Hepatocyte (in vitro differentiated cells): ENCODE measurements at places on chromosomes 4 and X. TPM values are rescaled to one million over a fixed set of nuclear protein-coding genes. Genes with fewer than 3 reads are reported as not detected.

- no peaks in the 10 kb centered on the region for H3K36me3 ChIP-seq
- DNase-seq: no peak
- H3K4me1 ChIP-seq: no peaks in the 10 kb centered on the region
- H3K27ac ChIP-seq: no peak overlapping the region
Observed at GRCh38 chr4:183185018-183185417, 86.0 kb downstream of the WWC2 start.

DNA sequence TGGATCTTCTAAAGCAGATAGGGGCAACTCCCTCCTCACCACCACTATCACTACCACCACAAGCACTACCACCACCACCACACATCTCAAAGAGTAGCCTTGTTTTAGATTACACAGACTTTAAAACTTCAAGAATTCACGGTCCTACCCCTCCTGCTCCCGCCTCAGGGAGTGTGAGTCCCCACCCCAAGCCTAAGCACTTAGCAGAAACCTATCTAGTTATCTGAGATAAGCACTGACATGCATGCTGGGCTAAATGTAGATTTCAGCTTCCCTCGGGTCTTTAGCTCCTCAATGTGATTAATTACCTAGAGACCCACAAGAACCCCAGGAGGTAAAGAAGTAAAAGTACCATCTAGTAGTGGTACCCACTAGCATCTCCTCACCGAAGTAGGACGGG is 775 bp downstream of the AMOT start:
- H3K4me3 ChIP-seq: peak overlapping the region; percentile 63
- no peaks in the 10 kb centered on the region for H3K36me3 ChIP-seq
- DNase-seq: no peak
- H3K27ac ChIP-seq: peak overlapping the region; percentile 82
- H3K4me1 ChIP-seq: peaks cover 36% of the 10 kb centered on the region

GRCh38 chr4:22391551-22391950 is 124.3 kb downstream of the ADGRA3 start:
- DNase-seq: no peak
- no peaks in the 10 kb centered on the region for H3K4me1 ChIP-seq
- no peak overlapping the region for H3K27ac ChIP-seq
- H3K4me3 ChIP-seq: no peak overlapping the region

DNA sequence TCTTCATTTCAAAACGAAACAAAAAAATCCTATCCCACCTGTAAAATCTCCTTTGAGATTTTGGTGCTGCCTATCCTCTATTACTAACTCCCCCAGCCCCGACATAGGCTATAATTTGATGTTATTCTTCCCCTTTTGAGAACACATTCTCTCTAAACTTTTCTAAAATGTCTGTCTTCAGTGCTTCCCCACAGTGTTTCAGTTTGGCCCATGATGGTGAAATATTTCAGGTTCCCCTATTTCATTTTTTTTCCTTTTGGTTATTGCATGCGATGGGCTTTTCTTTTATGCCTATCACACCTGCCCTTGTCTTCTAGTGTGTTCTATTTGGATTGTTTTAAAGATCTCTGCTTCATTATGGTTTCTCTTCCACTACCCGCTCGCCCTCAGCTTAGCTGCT is 14.7 kb downstream of the BCORL1 start:
- no peaks in the 10 kb centered on the region for H3K36me3 ChIP-seq
- no peak overlapping the region for H3K4me3 ChIP-seq
- H3K4me1 ChIP-seq: no peaks in the 10 kb centered on the region
- H3K27me3 ChIP-seq: no peaks in the 10 kb centered on the region
- DNase-seq: no peak

DNA sequence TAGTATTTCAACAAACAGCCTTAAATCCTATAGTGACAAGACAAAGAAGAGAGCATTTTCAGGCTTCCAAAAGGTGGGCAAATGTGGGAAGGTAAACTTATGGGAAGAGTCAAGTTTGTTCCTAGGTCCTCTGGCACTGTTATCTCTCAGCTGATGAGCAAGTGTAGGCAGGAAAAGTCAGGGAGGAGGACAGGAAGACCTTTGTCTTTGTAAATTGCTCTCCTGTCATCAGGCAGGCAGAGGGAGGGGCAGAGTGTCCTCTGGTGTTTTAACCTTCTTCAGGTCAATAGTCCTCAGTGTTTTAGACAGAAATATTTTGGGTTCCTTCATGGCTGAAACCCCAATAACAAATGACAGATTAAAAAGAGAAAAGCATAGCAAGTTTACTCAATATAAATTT is 13.5 kb upstream of the GEMIN8 start:
- H3K36me3 ChIP-seq: no peaks in the 10 kb centered on the region
- H3K4me3 ChIP-seq: no peak overlapping the region
- no peak for DNase-seq
- H3K27me3 ChIP-seq: no peaks in the 10 kb centered on the region

- DNase-seq: peak; percentile 46
- no peaks in the 10 kb centered on the region for H3K36me3 ChIP-seq
- H3K4me1 ChIP-seq: peaks cover 31% of the 10 kb centered on the region
- H3K27me3 ChIP-seq: no peaks in the 10 kb centered on the region
- peak overlapping the region; percentile 82 for H3K27ac ChIP-seq
Observed at GRCh38 chr4:52868133-52868532, 6.0 kb downstream of the RASL11B start.

DNA sequence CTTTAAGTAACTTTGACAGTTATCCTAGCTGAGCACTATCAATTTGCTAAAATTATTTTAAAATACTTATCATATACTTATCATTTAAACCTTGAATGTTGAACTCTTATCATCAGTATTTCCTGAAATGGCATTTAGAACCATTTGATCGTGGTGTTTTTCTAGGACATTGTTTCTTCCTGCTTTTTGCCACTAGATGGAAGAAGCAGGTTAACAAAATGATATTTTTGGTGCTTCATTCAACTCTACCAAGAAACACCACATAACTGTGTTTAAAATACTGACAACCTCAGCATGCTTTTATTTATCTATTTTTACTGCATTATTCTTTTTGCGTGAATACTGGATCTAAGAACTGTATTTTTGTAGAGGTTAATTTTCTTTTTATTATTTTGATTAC is 44.6 kb downstream of the C4orf33 start:
- H3K27me3 ChIP-seq: no peaks in the 10 kb centered on the region
- no peak overlapping the region for H3K27ac ChIP-seq
- no peaks in the 10 kb centered on the region for H3K4me1 ChIP-seq
- no peak overlapping the region for H3K4me3 ChIP-seq
- no peaks in the 10 kb centered on the region for H3K36me3 ChIP-seq
- no peak for DNase-seq

DNA sequence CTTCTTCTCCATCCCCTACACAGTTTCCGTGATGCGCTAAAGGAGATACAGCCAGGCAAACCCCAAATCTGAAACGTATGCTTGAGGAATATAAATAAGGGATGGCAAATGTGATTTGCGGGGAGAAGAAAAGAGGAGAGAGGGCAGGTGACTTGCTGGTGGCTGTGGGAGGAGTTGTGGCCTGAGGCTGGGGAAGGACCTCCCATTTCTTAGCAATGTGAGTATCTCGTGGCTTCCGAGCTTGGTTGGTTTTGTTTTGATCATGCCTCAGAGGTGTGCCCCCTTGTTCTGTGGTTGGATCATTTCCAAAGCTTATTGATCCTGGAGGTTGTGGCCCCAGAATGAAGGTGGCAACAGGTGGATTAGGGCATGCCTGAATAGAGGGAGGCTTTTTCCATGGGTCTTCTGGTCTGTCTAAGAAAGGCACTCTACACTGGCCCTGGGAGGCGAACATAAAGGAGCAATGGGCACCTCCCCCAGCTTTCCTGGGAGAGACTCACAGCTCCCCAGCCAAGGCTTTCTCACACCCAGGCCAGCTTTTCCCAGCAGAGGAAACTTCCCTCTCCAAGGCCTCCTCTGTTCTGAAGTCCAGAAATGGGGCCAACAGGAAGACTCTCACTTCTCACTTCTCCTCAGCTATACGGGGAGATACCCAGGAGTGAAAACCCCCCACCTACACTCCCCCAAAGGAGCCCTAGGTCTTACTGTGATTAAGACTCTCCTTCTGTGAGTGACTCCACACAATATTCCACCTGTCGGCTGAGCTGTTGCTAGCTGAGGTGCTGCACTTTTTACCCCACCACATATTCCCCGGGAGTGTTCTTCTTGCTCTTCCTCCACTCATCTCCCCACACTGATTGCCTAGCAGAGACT is 40.0 kb downstream of the C4orf51 start:
- H3K36me3 ChIP-seq: no peaks in the 10 kb centered on the region
- no peak for DNase-seq
- H3K27me3 ChIP-seq: no peaks in the 10 kb centered on the region

DNA sequence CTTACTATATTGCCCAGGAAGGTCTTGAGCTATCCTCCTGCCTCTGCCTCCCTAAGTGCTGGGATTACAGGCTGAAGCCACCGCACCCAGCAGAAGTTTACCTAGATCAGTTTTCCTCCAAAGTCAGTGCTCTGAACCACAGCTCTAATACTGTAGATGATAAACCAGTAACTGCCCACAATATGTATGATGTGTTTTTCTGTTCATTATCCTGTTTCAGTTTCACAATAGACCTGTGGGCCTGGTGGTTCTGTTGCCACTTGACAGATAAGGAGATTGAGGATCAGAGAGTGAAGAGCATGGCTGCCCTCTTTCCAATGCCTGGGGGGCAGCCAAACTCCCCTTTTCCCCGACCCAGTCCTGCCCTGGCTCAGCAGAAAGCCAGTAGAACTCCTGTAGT is 87.0 kb downstream of the EFNB1 start:
- no peaks in the 10 kb centered on the region for H3K36me3 ChIP-seq
- peaks cover 10% of the 10 kb centered on the region for H3K4me1 ChIP-seq
- no peak overlapping the region for H3K4me3 ChIP-seq
- DNase-seq: no peak
- no peak overlapping the region for H3K27ac ChIP-seq

- no peak overlapping the region for H3K27ac ChIP-seq
- H3K4me3 ChIP-seq: no peak overlapping the region
- H3K4me1 ChIP-seq: peaks cover 30% of the 10 kb centered on the region
- peaks cover 100% of the 10 kb centered on the region for H3K27me3 ChIP-seq
- no peak for DNase-seq
Observed at GRCh38 chr4:84495118-84495793, 3.8 kb downstream of the NKX6-1 start.

DNA sequence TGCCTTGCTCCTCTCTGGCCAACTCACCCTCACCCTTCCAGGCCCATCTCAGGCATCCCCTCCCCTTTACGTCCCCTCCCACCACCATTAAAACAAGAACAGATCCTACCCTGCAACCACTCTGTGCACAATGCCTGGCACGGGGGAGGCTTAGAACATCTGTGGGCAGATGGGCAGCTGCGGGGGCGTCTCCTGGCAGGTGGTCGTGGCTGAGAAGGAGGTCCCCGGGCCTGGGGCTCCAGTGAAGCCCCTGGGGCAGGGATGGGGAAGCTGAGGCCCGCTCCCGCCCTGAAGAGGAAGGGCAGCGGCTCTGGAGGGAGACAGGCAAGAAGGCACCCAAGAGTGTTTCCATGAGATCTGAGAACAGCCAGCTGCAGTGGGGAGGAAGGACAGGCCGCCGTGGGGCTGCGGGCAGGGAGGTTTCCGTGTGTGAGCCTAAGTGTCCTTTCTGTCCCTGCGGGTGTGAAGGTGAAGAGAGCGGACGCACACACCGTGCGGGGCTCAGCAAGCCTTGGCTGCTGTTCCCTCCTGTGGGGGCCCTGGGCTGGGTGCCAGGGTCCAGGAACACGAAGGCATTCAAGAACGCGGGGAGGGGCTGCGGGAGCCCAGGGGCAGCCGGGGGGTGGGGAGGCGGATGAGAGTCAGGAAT is 7.8 kb upstream of the TBC1D14 start:
- H3K27me3 ChIP-seq: no peaks in the 10 kb centered on the region
- DNase-seq: no peak
- no peak overlapping the region for H3K27ac ChIP-seq
- H3K4me3 ChIP-seq: no peak overlapping the region
- no peaks in the 10 kb centered on the region for H3K36me3 ChIP-seq
- H3K4me1 ChIP-seq: peaks cover 7% of the 10 kb centered on the region

- peak; percentile 21 for DNase-seq
- no peaks in the 10 kb centered on the region for H3K4me1 ChIP-seq
- H3K27ac ChIP-seq: no peak overlapping the region
- H3K36me3 ChIP-seq: no peaks in the 10 kb centered on the region
Observed at GRCh38 chr4:31674313-31674947, 954.3 kb downstream of the PCDH7 start.

- no peak overlapping the region for H3K27ac ChIP-seq
- H3K4me3 ChIP-seq: no peak overlapping the region
- no peak for DNase-seq
Observed at GRCh38 chr4:150828159-150828558, 186.9 kb downstream of the LRBA start.

DNA sequence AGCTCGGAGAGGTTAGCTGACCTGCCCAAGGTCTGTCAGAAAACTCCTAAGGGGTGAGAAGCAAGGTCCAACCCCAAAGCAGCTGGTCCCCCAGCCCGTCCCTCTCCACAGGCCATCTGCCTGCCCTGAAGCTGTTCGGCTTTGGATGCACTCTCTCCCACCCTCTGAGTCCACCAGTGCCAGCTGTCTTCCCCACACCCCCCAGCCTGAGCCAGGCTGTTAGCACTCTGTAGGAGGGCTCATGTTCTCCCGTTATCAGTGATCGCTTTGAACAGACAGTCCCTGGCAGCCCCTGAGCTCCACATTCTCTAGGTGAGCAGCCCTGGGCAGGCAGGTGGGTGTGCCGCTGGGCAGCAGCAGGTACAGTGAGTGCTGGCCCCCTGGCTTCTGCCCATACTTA is 16.0 kb downstream of the ZNF185 start:
- H3K4me1 ChIP-seq: peaks cover 9% of the 10 kb centered on the region
- H3K27me3 ChIP-seq: no peaks in the 10 kb centered on the region
- H3K36me3 ChIP-seq: no peaks in the 10 kb centered on the region
- H3K4me3 ChIP-seq: no peak overlapping the region
- H3K27ac ChIP-seq: no peak overlapping the region

GRCh38 chr4:11622961-11623725 is 194.4 kb upstream of the HS3ST1 start:
- H3K4me3 ChIP-seq: no peak overlapping the region
- no peak for DNase-seq
- H3K27me3 ChIP-seq: no peaks in the 10 kb centered on the region

GRCh38 chr4:171461191-171461590 is 352.0 kb upstream of the GALNTL6 start:
- H3K36me3 ChIP-seq: no peaks in the 10 kb centered on the region
- no peak overlapping the region for H3K27ac ChIP-seq
- H3K4me1 ChIP-seq: no peaks in the 10 kb centered on the region
- no peak overlapping the region for H3K4me3 ChIP-seq
- DNase-seq: no peak
- H3K27me3 ChIP-seq: no peaks in the 10 kb centered on the region

Gene SASH3
- total RNA-seq: 0.67 and 0.76 TPM in 2 replicates

Gene ATP1B4
- total RNA-seq: not detected in 2 replicates

Gene KCND1
- 0.64 and 0.87 TPM in 2 replicates for total RNA-seq

Gene CT45A3
- not detected in 2 replicates for total RNA-seq

Gene GAGE13
- not detected in 2 replicates for total RNA-seq

Gene EFNB1
- 36.4 and 46.4 TPM in 2 replicates for total RNA-seq

Gene MAGED4
- total RNA-seq: 59.1 and 101 TPM in 2 replicates

Gene TBC1D19
- 13.3 and 21.9 TPM in 2 replicates for total RNA-seq

Gene SMR3A
- total RNA-seq: not detected in 2 replicates

Gene PPARGC1A
- 16.6 and 18.7 TPM in 2 replicates for total RNA-seq

Gene ERVMER34-1
- total RNA-seq: 4.6 and 8.0 TPM in 2 replicates

Gene LRCH2
- total RNA-seq: 22.5 and 26.2 TPM in 2 replicates

Gene SSX4B
- total RNA-seq: not detected in 2 replicates

Gene PIR
- 14.3 and 16.5 TPM in 2 replicates for total RNA-seq
